Omental fat pad (tissue), 4 donors: ENCODE measurements at places on chromosomes 7 and 10. TPM values are rescaled to one million over a fixed set of nuclear protein-coding genes. Genes with fewer than 3 reads are reported as not detected.

GRCh38 chr10:128645486-128645885 is 519.3 kb upstream of the MKI67 start:
- no peak for DNase-seq

GRCh38 chr10:5805711-5806110 is 7.5 kb downstream of the GDI2 start:
- DNase-seq, result no peak

DNA sequence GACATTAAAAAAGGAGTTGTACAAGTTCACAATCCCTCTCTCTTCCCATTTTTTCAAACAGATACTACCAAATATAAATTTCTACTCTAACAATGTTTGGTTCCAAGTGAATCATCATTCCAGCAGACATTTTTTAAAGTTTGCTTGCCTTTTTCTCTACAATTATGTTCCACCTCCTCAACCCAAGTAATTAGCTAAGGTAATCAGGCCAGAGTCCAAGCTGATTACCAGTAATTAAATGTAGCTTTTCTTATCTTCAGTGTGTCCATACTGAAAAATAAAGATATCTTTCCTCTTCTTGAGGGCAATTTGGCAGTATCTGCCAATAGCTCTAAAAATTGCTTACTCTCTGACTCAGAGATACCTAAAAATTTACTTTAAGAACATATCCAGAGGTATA is 126.0 kb downstream of the ITGB8 start:
- no peak for DNase-seq

The NUB1 gene
- total RNA-seq, result 49.7 TPM
